Lower lobe of right lung (tissue), 2 donors: ENCODE measurements at places on chromosomes 13 and 19. TPM values are rescaled to one million over a fixed set of nuclear protein-coding genes. Genes with fewer than 3 reads are reported as not detected.

IL17D gene
- 1.5 TPM for total RNA-seq

VSTM1 gene
- total RNA-seq: 1.7 TPM

DNA sequence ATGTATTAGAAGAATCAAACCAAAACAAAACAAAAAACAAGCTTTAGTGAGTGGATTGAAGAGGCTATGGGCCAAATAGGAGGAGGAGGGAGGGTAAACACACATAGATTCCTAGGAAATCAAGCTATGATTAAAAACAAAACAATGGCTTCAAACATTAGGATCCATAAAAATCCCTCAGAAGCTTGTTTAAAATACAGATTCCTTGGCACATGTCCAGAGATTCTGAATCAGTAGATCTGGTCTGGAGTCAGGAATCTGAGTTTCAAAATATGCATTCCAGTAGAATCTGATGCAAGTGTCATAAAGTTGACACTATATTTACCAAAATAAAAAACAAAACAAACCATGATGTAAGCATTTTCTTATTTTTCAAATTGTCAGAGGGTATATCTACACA, 692.8 kb upstream of the SGCG start:
- no peak for DNase-seq
- H3K27ac ChIP-seq: no peak overlapping the region
- no peaks in the 10 kb centered on the region for H3K4me1 ChIP-seq

DNA sequence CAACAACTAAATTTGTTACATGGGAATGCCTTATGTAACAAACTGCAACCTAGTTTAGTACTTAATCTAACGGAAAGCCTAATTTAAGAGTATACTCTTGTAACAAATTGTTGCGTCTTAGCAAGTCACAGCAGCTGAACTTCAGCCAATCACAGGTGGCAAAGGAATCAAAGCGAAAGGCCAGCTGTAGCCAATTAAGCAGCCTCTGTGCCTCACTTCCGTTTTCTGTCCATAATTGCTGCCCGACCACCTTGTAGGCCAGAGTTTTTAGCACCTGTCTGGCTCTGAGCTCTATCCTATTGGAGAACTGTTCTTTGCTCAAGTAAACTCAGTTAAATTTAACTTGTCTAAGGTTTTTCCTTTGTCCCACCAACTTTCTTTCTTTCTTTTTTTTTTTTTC, 18.1 kb upstream of the HSPH1 start:
- DNase-seq: no peak
- no peak overlapping the region for H3K4me3 ChIP-seq

DNA sequence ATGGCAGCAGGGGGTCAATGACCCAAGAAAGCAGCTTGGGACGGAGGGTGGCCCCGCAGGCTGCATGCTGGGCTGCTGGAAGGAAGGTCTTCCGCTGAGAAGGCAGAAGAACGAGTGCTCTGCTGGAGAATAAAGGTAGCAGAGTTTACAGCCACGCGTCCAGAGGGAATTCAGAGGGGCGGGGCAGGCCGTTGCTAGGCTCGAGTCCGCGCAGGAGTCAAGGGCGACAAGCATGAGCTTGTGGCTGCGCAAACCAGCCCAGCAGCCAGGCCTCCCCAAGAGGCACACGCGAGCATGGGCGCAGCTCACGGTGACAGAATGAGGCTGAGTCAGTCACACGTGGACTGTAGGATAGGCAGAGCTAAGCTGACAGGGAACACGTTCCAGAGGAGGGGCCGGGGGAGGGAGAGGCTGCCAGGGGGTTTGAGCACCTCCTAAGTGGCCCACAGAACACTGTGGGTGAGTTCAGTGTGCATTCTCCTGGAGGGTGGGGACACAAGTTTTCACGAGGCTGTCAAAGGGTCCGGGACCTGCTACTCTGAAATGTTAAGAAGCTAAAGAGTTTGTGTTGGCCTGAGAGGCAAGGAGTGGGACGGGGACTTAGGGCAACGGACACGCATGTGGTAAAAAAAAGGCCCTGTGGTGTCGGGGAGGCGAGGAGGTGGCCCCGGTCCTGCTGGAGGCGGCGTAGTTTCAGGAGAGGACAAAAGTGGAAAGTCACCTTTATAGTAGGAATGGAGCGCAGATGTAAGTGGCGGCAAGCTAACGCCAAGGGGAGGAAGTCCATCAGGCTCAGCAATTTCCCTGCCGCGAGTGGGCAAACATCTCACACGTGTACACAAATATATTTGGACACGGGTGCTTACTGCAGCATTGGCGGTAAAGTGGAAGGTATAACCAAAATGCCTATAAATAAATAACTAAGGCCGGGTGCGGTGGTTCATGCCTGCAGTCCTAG, 17.7 kb downstream of the RFX2 start:
- H3K27me3 ChIP-seq: no peaks in the 10 kb centered on the region
- peak overlapping the region; percentile 29 for H3K4me3 ChIP-seq
- H3K36me3 ChIP-seq: no peaks in the 10 kb centered on the region

DNA sequence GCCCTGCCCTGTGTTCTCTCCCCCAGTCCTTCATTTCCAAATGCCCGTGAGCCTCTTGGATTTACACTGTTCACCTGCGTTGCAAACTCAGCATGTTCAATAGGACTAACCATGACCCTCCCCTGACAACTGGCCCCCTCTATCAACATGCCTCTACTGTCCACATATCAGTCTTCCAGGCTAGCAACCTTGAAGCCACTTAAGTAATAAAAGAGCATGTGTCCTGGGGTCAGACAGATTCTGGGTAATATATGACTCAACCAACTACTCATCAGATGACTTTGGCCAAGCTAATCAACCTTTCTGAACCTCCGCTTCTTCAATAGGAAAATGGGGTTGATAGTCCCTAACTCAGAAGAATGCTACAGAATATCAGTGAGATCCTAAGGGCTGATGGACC, 15.1 kb upstream of the PDX1 start:
- no peaks in the 10 kb centered on the region for H3K36me3 ChIP-seq
- no peaks in the 10 kb centered on the region for H3K4me1 ChIP-seq

- H3K36me3 ChIP-seq: no peaks in the 10 kb centered on the region
- no peak for DNase-seq
- no peaks in the 10 kb centered on the region for H3K4me1 ChIP-seq
- no peaks in the 10 kb centered on the region for H3K27me3 ChIP-seq
- H3K27ac ChIP-seq: no peak overlapping the region
Observed at GRCh38 chr13:94263038-94263437, 216.4 kb downstream of the DCT start.
